ENCODE measurements at places on chromosomes 13 and 19.

- peak; percentile 22 for DNase-seq
Observed at GRCh38 chr13:28099396-28100149, 803 bp downstream of the FLT3 start.

DNA sequence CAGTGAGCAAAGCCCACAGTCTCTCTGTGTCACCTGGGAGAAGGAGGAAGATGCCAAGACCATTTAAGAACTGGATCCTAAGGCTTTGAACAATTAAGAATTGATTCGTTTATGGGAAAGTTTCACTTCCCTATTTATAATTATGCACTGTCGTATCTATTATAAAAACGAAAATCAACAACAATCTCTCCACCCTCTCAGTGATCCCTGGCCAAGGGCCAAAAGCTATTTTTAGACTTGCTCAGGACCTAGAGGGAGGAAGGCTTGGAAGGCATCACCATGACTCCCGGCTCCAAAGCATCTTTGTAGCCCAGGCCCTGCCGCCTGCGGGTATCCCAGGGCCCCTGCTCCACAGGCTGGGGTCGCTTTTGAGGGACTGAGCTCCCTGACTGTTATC lies 1.3 kb downstream of the RHPN2 start:
- DNase-seq: peak; percentile 23

GRCh38 chr13:40403509-40404241 lies 262.8 kb downstream of the FOXO1 start:
- DNase-seq: no peak

- DNase-seq: no peak
Observed at GRCh38 chr19:46179076-46179759, 31.2 kb downstream of the IGFL2 start.

- DNase-seq: no peak
Observed at GRCh38 chr13:80199585-80200292, 141.2 kb downstream of the SPRY2 start.

GRCh38 chr19:16899566-16900075 lies 10.8 kb downstream of the F2RL3 start:
- peak; percentile 69 for DNase-seq

DNA sequence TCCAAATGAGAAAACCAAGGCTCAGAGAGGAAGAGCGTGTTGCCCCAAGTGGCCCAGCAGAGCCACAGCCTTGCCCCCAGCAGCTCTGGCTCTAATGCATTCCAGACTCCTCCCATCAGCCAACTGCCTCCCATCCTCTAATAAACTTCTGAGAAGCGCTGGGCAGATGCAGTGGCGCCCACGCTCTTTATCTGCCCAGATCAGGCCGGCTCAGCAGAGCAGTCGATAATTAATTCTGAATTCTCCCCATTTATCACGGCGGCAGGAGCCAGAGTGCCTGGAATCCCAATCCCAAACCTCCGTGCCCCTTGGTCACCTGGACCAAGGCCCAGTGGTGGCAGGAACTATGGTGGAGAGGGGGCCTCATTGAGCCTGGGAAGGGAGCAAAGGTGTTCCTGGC lies 13.9 kb downstream of the TINCR start:
- DNase-seq: no peak

GRCh38 chr19:21321134-21321533 lies 8.1 kb downstream of the ZNF708 start:
- no peak for DNase-seq

GRCh38 chr19:7916103-7916954 lies 1.7 kb downstream of the TGFBR3L start:
- no peak for DNase-seq

DNA sequence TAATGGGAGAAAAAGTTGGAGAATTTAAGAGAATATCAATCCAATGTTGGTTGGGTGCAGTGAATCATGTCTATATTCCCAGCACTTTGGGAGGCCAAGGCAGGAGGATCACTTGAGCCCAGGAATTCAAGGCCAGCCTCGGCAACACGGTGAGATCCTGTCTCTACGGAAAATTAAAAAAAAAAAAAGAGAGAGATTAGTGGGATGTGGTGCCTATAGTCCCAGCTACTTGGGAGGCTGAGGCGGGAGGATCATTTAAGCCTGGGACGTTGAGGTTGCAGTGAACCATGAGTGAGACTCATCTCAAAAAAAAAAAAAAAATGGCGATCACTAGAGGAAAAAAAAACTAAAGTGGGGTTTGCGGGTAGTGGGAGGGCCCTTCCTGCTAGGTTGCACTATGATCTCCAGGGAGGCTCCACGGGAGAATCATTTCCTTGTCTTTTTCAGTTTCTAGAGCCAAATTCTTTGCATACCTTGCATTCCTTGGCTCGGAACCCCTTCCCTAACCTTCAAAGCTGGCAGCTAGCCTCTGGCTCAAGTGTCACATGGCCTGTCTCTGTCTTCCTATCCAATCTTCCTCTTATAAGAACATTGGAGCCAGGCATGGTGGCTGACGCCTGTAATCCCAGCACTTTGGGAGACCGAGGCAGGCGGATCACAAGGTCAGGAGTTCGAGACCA lies 5.8 kb upstream of the ERCC2 start:
- no peak for DNase-seq

DNA sequence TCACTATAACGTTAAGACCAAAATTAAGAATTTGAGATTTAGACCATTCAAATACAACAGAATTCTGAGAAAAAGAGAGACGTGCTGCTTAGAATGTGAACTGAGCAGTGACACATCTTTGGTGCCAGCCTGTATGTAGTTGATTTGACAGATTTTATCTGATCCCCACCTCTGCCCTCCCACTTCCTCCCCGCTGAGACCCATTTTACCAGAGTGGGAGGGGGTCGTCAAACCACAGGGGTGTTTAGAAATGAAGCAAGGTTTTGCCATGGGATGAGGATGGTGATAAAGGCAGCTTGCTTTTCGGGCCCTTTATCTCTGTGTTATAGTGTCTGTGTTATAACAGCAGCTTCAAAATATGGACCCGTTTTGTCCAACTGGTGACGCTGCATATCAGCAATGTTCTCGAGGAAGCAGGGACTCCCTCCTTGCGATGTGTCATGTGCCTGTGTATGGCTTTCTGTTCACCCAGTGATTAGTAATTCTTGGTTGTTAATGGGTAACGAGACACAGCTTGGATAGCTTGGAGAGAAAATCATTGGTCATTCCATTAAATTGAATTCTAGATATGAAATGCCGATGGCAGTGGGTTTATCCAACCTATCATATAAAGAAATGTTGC lies 125.0 kb downstream of the HS6ST3 start:
- peak; percentile 19 for DNase-seq

DNA sequence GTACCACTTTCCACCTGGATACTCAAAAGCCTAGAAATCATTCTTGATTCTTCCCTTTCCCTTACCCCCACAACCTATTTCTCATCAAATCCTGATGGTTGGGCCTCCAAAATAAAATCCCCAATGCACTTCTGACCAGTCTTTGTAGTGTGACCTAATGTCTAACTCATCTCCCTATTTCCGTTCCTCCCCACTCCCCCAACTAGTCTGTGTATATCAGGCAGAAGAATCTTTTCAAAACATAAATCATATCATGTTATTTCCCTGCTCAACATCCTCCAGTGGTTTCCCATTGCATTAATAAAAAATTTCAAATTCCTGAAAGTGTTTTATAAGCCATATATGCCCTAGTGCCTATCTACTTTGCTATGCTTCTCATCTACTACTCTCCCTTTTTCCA lies 17.7 kb downstream of the CCDC122 start:
- no peak for DNase-seq

GRCh38 chr19:3359015-3359918 lies 7.1 kb upstream of the NFIC start:
- no peak for DNase-seq

- DNase-seq: no peak
Observed at GRCh38 chr19:30558793-30559192, 186.6 kb downstream of the ZNF536 start.

- no peak for DNase-seq
Observed at GRCh38 chr13:36362914-36363313, 16.7 kb upstream of the SPART start.

- DNase-seq: no peak
Observed at GRCh38 chr19:13599681-13600080, 93.4 kb upstream of the CACNA1A start.

DNA sequence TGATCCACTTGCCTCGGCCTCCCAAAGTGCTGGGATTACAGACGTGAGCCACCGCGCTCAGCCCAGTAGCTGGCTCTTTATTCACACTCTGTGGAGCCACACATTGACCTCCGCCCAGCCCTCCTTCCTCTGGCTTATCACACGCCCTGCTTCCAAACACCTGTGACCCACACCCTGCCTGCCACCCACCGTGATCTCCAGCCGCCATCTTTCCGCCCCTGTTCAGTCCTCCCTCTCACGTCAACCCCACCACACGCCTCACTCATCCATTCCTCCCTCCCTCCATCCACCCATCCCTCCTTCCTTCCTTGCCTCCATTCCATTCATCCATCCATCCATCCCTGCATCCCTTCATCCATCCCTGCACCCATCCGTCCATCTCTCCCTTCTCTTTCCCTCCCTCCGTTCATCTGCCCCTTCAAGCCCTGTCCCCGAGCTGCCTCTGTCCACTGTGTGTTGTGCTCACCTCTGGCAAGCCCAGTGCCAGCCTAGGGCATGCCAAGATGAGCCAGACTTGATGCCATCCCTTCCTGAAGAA lies 17.6 kb downstream of the ZNF296 start:
- no peak for DNase-seq

- no peak for DNase-seq
Observed at GRCh38 chr19:42280815-42281145, 11.7 kb downstream of the CIC start.

GRCh38 chr19:55554302-55554701 lies 9.0 kb upstream of the SBK3 start:
- DNase-seq: no peak

GRCh38 chr19:6693056-6693471 lies 23.1 kb upstream of the TNFSF14 start:
- DNase-seq: no peak

DNA sequence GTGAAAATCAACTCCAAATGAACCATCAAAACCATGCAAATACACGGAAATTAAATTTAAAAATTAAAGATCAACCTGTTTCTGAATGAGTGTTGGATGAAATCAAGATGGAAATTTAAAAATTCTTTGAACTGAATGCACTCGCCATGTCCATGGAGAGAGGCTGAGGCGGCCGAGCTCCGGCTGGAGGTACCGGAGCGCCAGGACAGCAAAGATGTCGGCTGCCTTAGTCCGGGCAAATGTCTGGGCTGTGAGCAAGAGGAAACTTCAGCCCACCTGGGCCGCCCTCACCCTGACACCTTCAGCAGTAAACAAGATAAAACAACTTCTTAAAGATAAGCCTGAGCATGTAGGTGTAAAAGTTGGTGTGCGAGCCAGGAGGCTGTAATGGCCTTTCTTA lies 5.3 kb upstream of the ZNF506 start:
- no peak for DNase-seq

- no peak for DNase-seq
Observed at GRCh38 chr13:73656863-73657262, 477.3 kb downstream of the KLF12 start.

DNA sequence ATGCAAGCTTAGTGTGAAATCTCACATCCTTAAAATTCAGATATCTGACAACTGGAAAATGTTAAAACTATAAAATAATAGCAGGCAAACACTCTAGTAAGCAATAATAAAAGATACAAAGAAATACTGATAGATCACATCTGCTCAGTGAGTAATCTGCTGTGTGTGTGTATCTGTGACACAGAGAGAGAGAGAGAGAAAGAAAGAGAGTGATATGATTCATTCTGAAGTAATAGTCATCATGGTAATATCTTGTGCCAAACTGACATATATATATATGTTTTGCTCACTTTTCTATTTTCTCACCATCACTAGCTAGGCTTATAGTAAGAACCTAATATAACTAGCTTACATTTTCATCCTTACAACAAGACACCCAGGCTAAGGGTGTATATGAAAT lies 288.0 kb upstream of the SLITRK6 start:
- DNase-seq: no peak

DNA sequence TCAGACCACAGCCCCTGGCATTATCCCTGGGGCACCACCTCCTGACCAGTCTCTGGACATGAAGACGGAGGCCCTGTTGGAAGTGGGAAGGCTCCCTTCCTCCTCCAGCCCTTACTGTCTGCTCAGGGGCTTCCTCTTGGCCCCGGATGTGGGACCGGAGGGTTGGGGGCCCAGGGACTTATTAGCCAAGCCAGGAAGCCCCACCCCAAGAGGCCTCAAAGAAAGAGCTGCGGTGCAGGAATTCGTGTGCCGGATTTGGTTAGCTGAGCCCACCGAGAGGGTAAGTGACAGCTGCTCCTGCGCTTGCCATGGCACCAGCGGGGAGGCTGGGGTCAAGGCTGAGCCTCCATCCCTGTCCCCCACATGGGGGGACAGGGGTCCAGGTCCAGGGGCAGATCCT lies at the start of gene RETN:
Gene RETN (plus strand): TSS at position 208 of the 400 bp plus-strand sequence. CDS start 278 bp downstream, outside the sequence.
- no peak for DNase-seq

GRCh38 chr19:4636151-4636717 lies 3.1 kb upstream of the TNFAIP8L1 start:
- DNase-seq: peak; percentile 60

GRCh38 chr19:13850910-13851733 lies 25.8 kb upstream of the NANOS3 start:
- DNase-seq: peak; percentile 95
